ENCODE measurements at places on chromosomes 11 and 22.

DNA sequence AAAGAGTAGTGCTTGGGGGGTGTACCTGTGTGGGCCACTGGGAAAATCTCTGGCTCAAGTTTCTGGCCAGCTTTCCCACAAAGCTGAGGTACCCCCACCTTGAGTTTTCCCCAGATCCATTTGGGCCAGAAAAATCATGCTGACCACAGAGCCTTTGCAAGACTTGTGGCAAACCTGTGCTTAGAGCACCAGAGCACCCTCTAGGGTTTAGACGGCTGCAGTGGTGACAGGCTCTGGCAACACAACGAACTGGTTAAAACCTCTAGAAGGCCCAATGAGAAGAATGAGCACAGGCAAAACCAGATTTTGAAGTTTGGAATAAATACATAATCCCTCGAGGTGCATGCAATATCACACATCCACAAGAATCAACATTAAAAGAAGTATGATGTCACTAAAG lies 290.7 kb upstream of the FOLH1 start:
- no peak for DNase-seq

DNA sequence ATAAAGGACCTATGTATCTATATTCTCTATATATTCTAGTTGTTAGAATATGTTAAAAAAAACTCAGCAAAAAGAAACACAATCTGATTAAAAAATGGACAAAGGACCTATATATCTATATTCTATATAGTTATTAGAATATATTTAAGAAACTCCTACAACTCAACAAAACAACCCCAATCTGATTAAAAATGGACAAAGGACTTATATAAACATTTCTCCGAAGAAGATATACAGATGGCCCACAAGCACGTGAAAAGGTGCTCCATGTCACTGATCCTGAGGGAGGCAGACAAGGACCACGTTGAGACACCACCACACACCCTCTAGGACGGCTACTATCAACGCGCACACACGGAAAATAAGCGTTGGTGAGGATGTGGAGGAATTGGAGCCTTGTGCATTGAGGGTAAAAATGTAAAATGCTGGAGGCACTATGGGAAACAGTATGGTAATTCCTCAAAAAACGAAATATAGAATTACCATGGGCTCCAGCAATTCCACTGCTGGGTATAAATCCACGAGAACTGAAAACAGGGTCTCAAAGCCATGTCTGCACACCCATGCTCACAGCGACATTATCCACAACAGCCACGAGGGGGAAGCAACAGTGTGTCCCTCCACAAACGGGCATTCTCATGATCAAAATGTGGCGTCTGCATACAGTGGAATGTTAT lies 22.7 kb downstream of the YPEL1 start:
- DNase-seq = peak; percentile 70

GRCh38 chr22:42039271-42039670 lies 31.3 kb downstream of the NAGA start:
- DNase-seq = no peak

DNA sequence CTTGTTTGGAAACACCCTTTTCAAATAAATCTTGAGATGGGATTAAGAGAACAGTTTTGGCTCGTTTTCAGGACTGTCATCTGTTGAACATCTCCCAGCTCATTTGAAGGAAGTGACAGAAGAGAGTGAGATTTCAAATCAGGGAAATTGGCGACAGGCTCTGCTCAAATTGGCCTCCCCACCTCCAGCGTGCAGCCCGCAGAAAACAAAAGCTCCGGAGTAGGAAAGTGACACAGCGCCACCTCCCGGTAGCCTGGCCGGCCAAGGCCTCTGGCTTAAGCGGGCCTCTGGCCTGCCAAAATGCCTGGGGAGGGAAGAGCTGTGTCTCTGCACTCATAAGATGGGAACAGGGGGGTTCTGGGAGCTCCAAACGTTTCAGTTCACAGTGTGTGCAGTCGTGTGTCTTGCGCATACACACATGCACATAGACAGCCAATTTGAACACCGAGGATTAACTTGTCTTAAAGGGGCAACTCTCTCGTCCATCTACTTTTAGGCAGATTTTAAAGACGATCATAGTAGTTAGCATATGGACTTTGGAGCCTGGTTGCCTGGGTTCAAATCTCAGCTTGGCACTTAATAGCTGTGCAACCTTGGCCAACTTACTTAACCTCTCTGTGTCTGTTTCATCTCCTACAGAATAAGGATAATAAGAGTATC lies 132.7 kb upstream of the RCN1 start:
- DNase-seq = peak; percentile 88

DNA sequence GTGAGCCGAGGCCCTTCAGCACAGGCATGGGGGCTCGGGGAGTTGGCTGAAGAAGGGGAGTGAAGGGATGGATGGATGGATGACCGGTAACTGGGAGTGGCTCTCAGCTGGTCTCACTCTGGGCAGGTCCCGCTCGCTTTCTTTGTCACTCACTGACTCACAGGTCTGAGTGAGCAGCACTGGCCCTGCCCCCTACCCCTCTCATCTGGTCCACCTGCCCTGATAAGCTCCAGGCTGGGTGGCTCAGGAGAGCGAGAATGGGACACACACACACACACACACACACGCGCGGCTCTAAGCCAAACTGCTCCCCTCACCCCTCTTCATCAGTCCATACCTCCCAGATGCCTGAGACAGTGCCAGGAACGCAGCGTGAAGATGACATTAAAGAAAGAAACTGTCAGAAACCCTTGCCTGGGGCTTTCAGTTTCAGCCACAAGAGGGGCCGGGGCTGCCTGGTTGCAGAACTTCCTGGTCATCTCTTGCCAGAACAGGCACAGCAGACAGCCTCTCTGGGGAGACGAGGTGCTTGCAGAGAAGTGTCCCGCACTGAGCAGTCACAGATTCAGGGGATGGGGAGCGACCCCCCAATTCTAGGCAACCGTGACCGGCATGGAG lies 16.5 kb upstream of the SHISAL1 start:
- DNase-seq = no peak

DNA sequence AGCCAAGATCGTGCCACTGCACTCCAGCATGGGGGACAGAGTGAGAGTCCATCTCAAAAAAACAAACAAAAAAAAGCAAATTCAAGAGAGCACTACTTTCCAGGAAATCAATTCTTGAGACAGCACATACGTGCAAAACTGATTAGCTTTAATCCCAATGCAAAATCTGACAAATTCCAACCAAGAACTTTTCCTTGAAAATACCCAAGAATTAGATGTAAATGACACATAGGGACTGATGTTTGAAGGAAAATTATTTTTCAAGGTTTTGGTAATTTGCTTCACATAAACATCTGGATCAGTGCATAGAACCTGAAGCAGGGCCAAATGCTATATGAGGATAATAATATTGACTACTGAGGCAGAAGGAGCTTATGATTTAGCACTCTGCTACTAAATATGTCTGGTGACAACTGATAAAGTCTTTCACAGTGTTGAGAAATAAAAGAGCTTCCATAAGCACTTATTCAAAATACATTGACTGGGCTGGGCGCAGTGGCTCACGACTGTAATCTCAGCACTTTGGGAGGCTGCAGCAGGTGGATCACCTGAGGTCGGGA lies 8.8 kb downstream of the MAJIN start:
- no peak for DNase-seq

DNA sequence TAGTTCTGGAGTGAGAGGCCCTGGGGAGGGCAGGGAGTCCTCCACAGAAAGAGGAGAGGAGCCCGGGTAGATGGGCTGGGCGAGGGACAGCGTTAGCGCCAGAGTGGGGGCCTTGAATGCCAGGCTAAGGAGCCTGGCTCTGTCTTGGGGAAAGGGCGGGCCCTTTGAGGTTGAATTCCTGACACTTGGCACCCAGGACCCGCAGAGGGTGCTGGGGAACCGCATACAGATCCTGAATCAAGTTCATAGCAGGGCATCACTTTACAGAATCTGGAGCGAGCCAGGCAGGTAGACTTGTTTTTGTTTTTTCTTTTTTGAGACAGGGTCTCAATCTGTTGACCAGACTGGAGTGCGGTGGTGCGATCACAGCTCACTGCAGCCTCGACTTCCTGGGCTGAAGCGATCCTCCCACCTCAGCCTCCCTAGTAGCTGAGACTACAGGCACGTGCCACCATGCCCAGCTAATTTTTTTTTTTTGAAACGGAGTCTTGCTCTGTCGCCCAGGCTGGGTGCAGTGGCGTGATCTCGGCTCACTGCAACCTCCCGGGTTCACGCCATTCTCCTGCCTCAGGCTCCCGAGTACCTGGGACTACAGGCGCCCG lies 6.1 kb downstream of the CARNS1 start:
- DNase-seq = no peak

DNA sequence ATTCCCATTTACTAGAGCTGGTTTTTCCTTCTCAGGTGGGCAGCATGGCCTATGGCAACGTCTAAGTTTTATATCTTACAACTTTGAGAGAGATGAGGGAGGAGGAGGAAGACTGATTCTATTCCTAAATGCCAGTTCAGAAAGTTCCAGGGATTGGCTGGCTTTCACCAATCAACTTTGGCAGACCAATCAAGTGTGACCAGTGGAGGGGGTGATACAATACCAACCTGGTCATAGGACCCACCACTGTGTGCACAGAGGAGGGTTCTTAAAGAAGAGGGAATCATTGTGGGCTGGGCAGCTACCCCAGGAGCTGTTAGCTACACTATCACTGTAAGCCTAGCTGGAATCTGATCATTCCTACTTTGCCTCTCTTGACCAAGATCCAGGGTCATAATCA lies 8.1 kb downstream of the DIXDC1 start:
- DNase-seq = no peak

- no peak for DNase-seq
Measured at GRCh38 chr22:31246687-31247086, 34.6 kb downstream of the LIMK2 start.

GRCh38 chr11:110031171-110031570 lies 62.0 kb upstream of the ZC3H12C start:
- no peak for DNase-seq

- DNase-seq = no peak
Measured at GRCh38 chr22:35530700-35531099, 9.9 kb upstream of the RASD2 start.

DNA sequence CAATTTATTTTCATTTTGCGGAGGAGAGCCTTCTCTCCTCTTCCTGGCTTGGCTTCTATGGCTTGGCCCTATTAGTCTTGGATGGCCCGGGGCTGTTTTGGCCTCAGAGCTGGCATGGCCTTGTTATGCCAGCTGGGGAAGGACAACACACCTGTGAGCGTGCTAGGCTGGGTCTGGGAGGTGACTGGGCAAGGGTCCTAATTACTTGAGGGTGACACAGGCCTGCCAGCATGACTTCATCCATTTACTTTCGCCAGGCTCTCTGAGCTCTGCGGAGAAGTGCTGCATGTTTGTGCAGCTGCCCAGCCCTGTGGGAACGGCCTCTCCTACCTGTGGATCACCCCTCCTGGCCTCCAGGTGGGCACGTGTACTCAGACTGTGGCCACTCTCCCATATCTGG lies 153.6 kb downstream of the SNX19 start:
- no peak for DNase-seq

- DNase-seq = no peak
Measured at GRCh38 chr11:44602891-44603310, 37.4 kb downstream of the CD82 start.

GRCh38 chr11:68337399-68337835 lies 25.0 kb downstream of the LRP5 start:
- no peak for DNase-seq
